ENCODE measurements at places on chromosomes 12 and 14. TPM values are rescaled to one million over a fixed set of nuclear protein-coding genes. Genes with fewer than 3 reads are reported as not detected.

The ZCRB1 gene
- 62.8 TPM for total RNA-seq

DNA sequence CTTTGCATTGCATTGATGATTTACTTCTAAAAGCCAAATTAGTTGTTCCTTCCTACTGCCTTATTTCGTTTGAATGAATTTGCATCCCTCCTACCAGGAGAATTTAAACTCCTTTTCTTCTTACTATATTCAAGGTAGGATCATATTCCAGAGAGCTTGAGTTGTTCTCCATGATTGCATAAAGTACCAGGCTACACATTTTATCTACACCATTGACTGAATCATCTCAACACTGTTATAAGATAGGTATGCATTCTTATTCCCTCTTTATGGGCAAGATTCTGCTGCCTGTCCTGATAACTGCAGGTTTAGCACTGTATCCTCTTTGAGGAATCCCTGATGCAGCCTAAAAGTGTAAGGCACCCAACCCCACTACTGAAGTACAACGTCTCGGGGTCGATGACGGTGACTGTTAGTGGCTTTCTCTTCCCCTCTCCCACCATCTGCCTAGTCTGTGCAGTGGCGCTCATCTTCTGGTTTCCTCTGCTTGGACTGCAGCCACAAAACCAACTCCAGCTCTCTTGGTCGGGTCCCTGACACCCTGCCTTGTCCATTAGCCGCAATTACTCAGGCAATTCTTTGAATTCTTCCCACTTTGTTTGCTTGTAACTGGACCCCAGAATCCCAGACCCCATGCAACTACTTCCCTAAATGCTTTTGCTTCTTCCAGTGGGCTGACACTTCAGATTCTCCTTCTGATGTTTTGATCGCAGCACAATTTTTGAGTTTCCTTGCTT, 44.4 kb upstream of the STXBP6 start:
- DNase-seq, result no peak

DNA sequence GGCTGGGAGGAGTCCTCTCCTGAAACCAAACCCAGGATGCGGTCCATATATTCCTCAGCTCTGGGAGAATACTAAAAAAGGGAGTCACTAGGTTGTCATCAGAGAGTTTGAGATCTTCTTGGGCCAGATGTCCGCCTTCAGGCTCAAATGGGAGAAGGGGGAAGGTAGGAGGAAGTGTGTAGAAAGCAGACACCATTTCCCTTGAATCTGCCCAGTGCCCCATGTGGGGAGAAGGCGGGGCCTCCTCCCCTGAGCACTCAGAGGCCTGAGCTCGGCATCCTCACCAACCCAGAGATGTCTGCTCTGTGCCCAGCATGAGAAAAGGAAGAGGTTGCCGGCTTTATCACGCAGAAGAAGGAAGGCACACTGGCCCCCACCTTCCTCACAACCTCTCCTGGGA, 37.3 kb downstream of the LTBP2 start:
- peak; percentile 67 for DNase-seq

- no peak for DNase-seq
Measured at GRCh38 chr12:117742721-117743120, 226.1 kb downstream of the KSR2 start.

- DNase-seq, result no peak
Measured at GRCh38 chr12:128418944-128419343, 152.0 kb downstream of the TMEM132C start.

- DNase-seq, result no peak
Measured at GRCh38 chr14:94379291-94380224, 8.8 kb downstream of the SERPINA1 start.

GRCh38 chr12:76942267-76942666, 63.4 kb upstream of the CSRP2 start:
- DNase-seq, result no peak

The FAM186B gene
- total RNA-seq, result not detected

The GALNT8 gene
- total RNA-seq, result 0.85 TPM

DNA sequence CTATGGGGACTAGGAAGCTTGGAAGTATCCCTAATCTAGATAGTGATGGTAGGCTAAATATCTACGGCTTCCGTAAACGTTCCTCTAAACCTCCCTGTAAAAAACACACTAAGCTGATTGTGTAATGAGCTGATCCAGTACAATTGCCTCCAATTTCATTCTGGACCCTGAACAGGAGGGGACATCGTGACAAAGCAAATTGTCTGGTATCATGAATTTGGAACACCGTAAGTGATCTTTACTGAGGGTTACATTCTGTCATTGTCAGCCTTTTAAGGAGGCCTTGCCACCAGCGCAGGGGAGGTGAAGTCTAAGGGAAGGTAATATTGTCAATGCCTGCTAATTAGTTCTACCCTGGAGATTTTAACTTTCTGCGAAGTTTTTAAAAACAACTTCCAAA, 487 bp upstream of the MGST1 start:
- DNase-seq, result no peak

- DNase-seq, result no peak
Measured at GRCh38 chr12:82682851-82683261, 3.9 kb upstream of the TMTC2 start.

The TPH2 gene
- not detected for total RNA-seq

DNA sequence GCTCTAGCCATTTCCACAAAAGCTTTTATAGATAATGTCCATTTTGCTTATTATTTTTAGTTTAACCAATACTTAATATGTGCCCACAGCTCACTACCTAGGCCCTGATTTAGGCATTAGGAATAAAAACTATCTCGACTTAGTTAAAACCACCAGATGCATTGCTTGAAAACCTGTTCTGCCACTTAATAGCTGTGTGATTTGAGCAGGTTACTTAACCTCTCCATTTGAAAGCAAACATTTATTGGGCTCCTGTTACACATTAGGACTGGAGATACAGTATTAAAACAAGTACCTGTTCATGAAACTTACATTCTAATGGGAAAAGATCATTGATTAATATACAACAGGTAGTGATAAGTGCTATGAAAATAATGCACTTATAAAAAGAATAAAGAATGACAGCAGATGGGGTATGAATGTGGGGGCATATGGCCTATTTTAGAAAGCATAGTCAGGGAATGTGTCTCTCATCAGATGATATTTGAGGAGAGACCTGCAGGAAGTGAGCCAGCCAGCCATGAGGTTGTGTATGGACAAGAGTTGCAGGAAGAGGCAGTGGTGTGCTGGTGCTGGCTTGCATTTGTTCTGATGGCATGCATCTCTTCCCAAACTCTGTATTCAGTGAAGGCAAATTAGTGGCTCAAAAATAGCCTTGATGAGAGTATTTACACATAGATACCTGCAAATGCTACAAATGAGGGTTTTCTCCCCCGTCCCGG, 34.3 kb downstream of the NOPCHAP1 start:
- DNase-seq, result no peak

DNA sequence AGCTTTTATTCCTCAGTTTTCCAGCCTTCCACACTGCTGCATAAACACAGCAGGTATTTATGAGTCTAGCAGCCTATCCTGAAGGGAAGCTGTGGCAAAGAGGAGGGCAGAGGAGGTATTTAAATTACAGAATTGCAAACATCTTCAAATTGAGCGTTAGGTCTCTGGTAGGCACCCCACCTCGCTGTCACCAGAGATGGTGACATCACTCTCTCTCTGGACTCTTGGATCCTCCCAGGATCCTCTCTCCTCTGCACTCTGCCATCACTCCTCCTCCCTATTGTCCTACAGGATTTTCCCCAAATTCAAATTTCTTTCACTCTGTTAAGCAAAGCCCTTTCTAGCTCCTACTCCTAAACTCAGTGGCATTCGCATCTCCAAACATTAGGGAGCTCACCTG, 6.7 kb downstream of the PLEKHD1 start:
- DNase-seq, result no peak

DNA sequence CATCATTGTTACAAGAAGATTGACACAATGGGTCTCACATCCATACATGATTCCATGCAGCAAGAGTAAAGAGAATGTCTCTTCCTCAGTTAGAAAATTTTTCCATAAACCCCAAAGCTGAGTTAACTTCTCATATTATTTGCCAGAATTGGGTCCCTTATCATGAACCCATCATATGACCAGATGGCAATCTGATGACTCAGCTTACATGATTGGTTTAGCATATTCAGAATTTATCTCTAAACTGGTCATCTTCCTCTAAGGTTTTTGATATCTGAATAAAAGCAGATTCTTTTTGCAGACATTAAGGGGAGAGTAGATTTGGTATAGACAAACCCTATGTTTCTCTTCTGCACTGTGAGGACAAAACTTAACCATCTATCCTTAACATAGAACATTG, 174.9 kb downstream of the PIK3C2G start:
- DNase-seq, result no peak

GRCh38 chr12:40733871-40734270, 41.6 kb downstream of the CNTN1 start:
- no peak for DNase-seq

GRCh38 chr14:22489244-22489545, 99.8 kb downstream of the DAD1 start:
- no peak for DNase-seq

DNA sequence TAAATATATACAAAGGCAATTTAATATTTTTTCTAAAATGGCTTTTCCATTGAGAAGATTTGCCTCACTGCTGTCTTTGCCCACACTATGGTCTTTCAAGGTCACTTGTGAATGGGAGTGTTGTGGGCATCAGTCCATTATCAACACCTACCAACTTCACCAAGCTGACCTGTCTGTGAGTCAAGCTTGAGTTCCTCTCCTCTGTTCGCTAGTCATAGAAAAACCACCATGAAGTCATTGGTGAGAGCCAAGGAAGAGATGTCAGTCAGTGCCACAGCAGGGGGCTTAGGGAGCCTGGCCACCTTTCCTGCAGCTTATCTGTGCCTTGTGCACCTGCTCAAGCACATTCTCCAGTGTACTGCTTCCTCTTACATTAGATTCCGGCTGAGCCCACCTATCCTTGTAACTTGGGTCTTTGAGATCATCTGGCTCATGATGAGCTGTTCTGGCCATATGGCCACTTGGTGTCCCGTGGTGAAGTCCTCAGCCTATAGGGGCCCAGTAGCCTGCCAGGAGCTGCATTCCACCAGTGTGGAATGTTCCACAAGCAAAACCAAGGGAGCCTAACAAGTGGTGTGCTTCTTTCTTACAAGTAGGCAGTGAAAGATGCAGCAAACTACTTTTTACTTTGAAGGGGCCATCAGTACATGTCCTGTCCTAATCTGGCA, 80.8 kb upstream of the C12orf71 start:
- DNase-seq, result no peak

The DCAF4 gene
- 17.3 TPM for total RNA-seq

The KCNC2 gene
- not detected for total RNA-seq

DNA sequence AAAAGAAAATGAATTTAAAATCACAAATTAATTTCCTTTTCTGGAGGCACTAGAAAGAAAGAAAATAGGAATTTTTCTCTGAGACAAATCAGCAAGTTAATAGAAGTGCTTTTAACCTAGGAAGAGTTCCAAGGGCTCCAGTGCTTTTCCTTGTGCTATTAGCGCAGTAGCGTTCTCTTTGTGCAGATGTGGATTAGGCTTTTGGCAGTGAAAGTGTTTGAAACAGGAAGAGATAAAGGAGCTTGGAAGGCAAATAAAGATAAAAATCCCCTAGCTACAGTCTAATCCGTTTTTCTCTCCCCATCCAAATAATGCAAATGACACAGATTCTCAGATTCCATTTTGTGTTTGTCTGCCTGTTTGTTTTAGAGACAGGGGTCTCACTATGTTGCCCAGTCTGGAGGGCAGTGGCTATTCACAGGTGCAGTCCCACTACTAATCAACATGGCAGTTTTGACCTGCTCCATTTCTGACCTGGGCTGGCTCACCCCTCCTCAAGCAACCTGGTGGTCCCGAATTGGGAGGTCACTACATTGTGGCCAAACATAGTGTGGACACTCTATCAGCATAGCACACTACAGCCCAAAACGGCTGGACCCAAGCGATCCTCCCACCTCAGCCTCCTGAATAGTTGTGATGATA, 166.1 kb downstream of the PAWR start:
- DNase-seq, result no peak

DNA sequence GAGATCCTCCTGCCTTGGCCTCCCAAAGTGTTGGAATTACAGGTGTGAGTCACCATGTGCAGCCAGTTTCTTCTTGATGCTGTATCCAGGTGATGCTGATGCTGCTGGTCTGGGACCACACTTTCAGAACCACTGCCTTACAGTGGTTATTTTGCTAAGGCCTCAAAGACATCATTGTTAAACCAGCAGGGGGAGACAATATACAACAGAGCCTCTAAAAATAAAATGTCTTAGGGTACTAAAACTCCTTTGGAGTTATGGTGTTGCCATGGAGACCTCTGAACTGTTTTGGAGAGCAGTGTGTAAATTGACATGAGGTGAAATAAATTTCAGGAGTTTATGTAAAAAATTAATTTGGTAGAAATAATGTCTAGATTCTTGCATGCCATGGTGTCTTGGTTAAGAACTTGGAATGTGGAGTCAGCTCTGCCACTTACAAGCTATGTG, 1.1 kb upstream of the ARG2 start:
- peak; percentile 50 for DNase-seq

The NYNRIN gene
- total RNA-seq, result 0.50 TPM

The MORN3 gene
- 1.2 TPM for total RNA-seq

DNA sequence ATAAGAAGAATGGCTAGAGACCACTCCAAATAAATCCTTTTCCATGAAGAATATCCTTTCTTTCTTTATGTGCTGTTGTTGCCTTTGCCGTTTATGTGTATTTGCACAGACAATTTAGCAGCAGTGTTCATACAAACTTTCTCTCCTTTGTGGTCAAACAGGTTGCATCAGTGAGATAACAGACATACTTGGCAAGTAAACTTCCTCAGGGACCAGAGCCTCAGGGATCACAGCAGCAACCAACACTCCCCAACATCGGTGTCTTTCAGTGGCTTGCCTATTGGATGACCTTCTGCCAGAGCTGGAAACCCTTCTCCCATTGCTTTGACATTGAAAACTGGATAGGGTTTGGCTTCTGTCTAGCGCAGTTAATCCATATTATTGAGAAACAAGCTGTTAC, 252.2 kb downstream of the BTG1 start:
- DNase-seq, result no peak

GRCh38 chr14:94625353-94625635, 13.1 kb downstream of the SERPINA3 start:
- DNase-seq, result no peak

- no peak for DNase-seq
Measured at GRCh38 chr14:31947076-31947475, 130.0 kb upstream of the ARHGAP5 start.

The COCH gene
- total RNA-seq, result 5.0 TPM

GRCh38 chr14:90649083-90649482, 167.1 kb downstream of the TTC7B start:
- no peak for DNase-seq

DNA sequence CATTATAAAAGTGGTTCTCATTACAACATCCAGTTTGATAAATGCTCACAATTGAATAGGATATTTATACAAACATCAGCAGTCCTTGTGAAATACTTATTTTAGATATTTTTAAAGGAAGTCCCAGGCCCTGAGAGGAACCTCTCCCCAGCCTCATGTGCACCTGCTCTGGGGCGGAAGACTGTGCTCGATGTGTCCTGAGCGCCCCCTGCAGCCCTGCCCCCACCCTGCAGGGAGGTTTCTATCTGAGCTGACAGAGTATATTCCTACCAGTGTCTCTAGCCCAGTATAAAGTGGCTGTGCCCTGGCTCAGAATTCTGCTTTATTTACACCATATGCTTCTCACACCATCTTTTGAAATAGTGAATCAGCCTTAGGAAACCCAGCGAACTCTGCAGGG, 1349.1 kb downstream of the TMEM121 start:
- peak; percentile 59 for DNase-seq

- DNase-seq, result no peak
Measured at GRCh38 chr12:31205054-31205453, 120.9 kb downstream of the SINHCAF start.

GRCh38 chr14:85316701-85317410, 213.1 kb upstream of the FLRT2 start:
- no peak for DNase-seq

GRCh38 chr12:104448451-104448850, 8.3 kb upstream of the CHST11 start:
- no peak for DNase-seq
